WTC11 (cell line): ENCODE measurements at places on chromosomes 3 and 15.

DNA sequence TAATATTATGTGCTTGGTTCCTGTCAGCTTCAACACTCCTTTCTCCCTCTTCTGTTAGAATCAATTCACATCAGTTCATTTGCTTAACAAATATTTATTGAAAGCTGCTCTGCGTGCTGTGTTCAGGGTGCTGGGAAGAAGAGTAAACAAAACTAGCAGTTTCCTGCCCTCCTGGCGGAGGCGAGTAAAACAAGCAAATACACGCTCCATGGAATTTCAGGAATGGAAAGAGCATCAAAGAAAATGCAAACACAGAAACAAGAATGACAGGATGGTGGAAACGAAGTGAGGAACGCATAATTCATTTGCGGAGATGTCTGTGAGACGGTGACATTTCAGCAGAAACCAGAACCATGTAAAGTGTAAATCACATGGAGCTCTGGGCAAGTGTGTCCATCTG lies 49.4 kb upstream of the SPTSSB start:
- no peaks in the 10 kb centered on the region; the same call in none of the 2 replicates for H3K27me3 ChIP-seq
- DNase-seq = peak; percentile 30
- peaks cover 29% of the 10 kb centered on the region for H3K4me1 ChIP-seq
- H3K36me3 ChIP-seq = peaks cover 38% of the 10 kb centered on the region
- peak overlapping the region; percentile 94 for H3K27ac ChIP-seq

DNA sequence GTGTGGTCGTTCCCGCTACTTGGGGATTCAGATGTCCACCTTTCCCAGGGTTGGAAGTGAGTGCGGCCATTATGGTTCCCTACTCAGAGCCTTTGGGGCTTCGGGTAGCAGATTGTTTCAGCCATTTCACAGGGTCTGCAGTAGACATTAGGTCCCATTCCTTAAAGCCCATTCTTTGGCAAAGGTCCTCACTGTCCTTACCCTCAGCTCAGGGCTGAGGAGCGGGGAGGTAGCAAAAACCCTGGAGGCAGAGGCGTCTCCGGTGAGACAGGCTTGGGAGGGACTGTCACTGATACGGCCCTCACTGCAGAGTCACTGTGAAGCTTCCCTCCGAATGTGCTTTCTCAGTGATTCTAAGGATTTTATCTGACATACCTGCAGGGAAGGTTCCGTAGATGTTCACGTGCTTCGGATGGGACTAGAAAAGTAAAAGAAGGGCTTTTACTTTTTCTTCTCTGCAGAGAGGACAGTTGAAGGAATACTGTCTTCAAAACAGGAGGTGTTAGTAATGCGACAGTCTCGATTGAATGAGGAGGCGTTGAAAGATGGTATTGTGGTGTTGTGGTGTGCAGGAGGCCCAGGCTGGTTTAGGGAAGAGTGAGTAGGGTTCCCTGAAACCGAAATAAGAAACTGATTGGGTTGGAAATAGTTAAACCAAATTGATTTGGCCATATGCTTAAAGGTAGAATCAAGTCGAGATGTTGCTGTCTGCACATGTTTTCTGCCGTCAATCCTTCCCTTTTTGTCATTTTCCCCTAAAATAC lies 630 bp downstream of the ATP6V1A start:
- H3K36me3 ChIP-seq = no peaks in the 10 kb centered on the region
- peak overlapping the region; percentile 100 for H3K27ac ChIP-seq
- H3K4me3 ChIP-seq = peak overlapping the region; percentile 98
- DNase-seq = no peak
- peaks cover 39% of the 10 kb centered on the region for H3K4me1 ChIP-seq

- no peaks in the 10 kb centered on the region for H3K36me3 ChIP-seq
- no peak overlapping the region for H3K27ac ChIP-seq
- H3K27me3 ChIP-seq = no peaks in the 10 kb centered on the region; the same call in 1 of the 2 replicates
- H3K4me1 ChIP-seq = peaks cover 3% of the 10 kb centered on the region
These were observed 61.5 kb upstream of the FNDC3B start for GRCh38 chr3:171977860-171978259.

DNA sequence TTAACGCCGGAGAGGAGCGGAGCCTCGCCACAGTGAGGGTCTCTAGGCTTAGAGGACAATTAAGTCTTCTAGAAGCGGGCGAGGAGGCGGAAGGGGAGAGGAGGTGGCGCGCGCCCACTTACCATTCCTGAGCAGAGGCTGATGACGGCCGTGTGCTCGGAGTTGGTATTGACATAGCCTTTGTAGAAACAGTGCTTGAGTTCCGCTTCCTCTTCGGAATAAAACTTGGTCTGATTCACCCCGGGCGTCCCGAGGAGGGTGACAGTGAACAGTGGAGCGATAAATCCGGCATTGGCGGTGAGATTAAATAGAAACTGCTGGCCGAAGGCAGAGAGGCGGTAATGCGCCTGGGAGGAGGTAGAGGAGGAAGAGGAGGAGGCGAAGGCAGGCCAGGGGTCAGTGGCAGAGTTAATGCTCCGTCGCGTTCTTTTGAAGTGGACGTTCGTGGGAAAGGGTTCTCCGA lies 1.3 kb downstream of the ADAMTS9 start:
- peak overlapping the region; percentile 87 for H3K4me3 ChIP-seq
- peak overlapping the region; percentile 60 for H3K27ac ChIP-seq
- H3K36me3 ChIP-seq = no peaks in the 10 kb centered on the region
- DNase-seq = peak; percentile 20
- peaks cover 90% of the 10 kb centered on the region for H3K27me3 ChIP-seq

- H3K4me1 ChIP-seq = peaks cover 7% of the 10 kb centered on the region
- no peak for DNase-seq
- no peak overlapping the region for H3K27ac ChIP-seq
- peaks cover 15% of the 10 kb centered on the region for H3K36me3 ChIP-seq
- H3K27me3 ChIP-seq = no peaks in the 10 kb centered on the region
These were observed 220.9 kb upstream of the LRRFIP2 start for GRCh38 chr3:37395286-37395685.

DNA sequence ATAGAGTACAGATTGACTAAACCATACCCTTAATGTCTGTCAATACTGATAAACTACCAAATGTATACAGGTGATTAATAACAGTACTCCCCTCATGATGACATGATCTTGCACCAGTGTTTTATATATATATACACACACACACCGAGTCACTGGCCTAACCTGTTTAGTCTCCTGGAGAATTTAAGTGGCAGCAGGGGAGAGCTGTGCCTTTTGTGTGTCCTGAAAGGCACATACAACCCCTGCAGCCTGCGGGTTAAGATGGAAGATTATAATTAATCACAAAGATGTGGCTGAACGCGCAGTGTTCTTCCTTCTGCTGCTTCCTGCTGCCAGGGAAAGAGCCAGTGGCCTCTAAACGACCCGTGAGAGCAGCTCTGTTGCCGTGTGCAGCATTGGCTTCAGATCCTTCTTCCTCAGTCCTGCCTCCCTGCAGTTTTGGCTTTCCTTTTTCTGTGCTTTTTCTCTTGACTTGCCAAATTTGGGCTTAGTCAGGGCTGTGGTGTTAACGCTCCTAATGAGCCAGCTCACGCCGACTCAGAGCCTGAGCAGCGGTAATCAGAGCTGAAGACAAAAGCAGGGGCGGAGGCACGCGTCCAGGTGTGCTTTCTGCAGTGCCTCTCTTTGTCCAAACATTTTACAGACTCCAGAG lies 42.5 kb upstream of the UBE3A start:
- peak overlapping the region; percentile 84 for H3K27ac ChIP-seq
- peak overlapping the region; percentile 33 for H3K4me3 ChIP-seq
- peak; percentile 42 for DNase-seq
- peaks cover 7% of the 10 kb centered on the region for H3K27me3 ChIP-seq
- H3K4me1 ChIP-seq = peaks cover 25% of the 10 kb centered on the region
- no peaks in the 10 kb centered on the region for H3K36me3 ChIP-seq

GRCh38 chr3:146091397-146091796 lies 69.6 kb downstream of the PLOD2 start:
- peaks cover 2% of the 10 kb centered on the region for H3K36me3 ChIP-seq
- no peak overlapping the region for H3K4me3 ChIP-seq
- H3K4me1 ChIP-seq = peaks cover 6% of the 10 kb centered on the region; the same call in 1 of the 2 replicates
- H3K27ac ChIP-seq = no peak overlapping the region

DNA sequence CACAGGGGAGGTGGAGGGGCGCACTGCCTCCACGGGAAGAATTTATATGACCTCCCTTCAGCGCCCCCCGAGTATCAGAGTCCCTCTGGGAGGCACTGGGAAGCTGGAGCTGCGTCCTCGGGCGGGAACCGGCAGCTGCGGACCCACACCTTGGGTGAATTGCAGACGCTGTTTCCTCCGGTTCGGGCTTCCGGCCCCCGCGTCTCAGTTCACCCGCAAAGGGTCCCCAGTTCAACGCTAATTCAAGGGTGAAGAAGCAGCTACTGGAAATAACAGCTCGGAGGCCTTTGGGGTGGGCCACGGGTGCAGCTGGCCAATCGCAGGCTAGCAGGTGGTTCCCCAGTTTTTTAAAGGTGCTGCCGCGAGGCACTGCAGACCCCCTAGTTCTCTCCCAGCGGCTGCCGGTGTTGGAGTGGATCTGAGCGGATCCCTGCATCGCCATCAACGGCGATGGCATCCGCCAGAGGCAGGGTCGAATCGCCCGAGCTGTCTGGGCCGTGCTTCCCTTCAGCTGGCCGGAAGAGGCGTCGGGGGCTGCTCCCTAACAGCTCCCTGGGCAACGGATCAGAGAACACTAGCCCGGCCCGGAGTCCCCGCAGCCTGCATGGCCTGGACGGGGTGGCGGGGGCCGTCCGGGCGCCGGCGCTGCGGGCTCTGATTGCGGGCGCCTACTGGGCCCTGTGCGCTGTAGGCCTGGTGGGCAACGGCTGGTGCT lies 19.4 kb upstream of the ADAMTS7 start:
- no peak overlapping the region for H3K4me3 ChIP-seq
- DNase-seq = no peak
- H3K4me1 ChIP-seq = peaks cover 6% of the 10 kb centered on the region
- no peak overlapping the region for H3K27ac ChIP-seq
- no peaks in the 10 kb centered on the region for H3K27me3 ChIP-seq
- no peaks in the 10 kb centered on the region for H3K36me3 ChIP-seq

DNA sequence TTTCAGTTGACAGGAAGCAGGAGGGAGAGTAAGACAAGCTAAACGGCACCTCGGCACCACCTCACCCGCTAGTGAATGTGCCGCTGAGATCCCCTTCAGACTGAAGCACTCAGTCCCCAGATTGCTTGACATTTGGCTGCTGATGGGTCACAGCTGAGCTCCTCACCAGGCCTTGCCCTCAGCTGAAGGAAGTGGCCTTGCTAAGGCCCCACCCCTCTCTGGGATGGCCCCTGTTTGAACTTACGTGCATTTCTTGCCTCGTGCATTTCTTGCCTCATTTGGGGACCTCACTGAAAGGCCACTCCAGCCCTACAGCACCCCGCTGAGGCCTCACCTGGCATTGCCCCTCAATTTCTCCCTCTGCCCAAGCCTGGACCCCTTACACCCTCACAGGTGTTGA lies 39.8 kb downstream of the EOGT start:
- peaks cover 9% of the 10 kb centered on the region for H3K4me1 ChIP-seq
- H3K27ac ChIP-seq = no peak overlapping the region; the same call in 1 of the 2 replicates
- no peaks in the 10 kb centered on the region for H3K27me3 ChIP-seq
- peak; percentile 27 for DNase-seq
- H3K36me3 ChIP-seq = peaks cover 15% of the 10 kb centered on the region

DNA sequence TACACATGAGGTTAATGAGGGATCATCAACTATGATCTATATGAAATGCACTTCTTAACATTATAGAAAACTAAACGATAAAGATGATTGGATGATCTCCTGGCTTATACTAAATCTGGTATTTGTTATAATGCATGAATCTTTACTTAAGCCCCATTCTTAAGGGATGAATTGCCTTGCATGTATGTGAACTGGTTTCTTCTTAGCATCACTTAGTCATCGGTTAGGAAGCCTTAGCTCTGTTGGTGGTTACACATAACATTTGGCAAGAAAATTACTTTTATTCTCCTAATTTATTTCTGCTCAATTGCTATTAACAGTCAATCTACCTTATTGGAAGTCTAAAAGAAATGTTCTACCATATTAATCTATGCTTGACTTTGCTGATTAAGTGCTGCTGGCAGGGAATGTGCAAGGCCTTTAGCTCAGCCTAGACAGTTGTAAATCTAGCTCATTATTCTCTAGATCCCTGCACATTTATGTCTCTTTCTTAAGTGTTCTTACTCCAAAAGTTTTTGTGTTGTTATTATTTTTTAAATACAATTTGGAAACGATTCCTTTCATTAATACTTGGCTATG lies 356.0 kb downstream of the ZPLD1 start:
- H3K27ac ChIP-seq = no peak overlapping the region
- no peaks in the 10 kb centered on the region for H3K36me3 ChIP-seq
- no peak overlapping the region for H3K4me3 ChIP-seq
- no peak for DNase-seq
- H3K27me3 ChIP-seq = no peaks in the 10 kb centered on the region
- peaks cover 23% of the 10 kb centered on the region for H3K4me1 ChIP-seq

- H3K36me3 ChIP-seq = peaks cover 6% of the 10 kb centered on the region; the same call in 1 of the 2 replicates
- no peaks in the 10 kb centered on the region for H3K27me3 ChIP-seq
- no peak for DNase-seq
- H3K4me1 ChIP-seq = 0 out of 2 replicates have a peak, but pooled peaks cover 2% of the 10 kb centered on the region
- H3K4me3 ChIP-seq = no peak overlapping the region
These were observed 231.5 kb downstream of the ALCAM start for GRCh38 chr3:105598042-105598796.

- H3K4me1 ChIP-seq = peaks cover 12% of the 10 kb centered on the region; the same call in 1 of the 2 replicates
- DNase-seq = no peak
- peaks cover 5% of the 10 kb centered on the region; the same call in 1 of the 2 replicates for H3K36me3 ChIP-seq
- no peaks in the 10 kb centered on the region for H3K27me3 ChIP-seq
- no peak overlapping the region for H3K4me3 ChIP-seq
- no peak overlapping the region for H3K27ac ChIP-seq
These were observed 15.2 kb upstream of the ICE2 start for GRCh38 chr15:60494108-60494507.

DNA sequence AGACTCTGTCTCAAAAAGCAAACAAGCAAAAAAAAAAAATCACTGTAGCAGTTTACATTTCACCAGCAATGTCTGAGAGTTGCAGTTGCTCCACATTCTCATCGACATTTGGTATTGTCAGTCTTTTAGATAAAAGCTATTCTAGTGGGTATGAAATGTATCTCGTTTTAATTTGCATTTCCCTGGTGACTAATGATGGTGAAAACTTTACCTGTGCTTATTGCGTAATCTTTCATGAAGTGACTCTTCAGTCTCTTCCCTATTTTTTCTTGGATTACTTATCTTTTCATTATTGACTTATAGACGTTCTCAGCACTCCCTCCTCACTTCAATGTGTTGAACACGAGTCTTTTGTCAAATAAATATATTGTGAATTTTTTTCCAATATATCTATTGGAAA lies 37.2 kb upstream of the CLSTN2 start:
- H3K36me3 ChIP-seq = no peaks in the 10 kb centered on the region; the same call in none of the 2 replicates
- no peak for DNase-seq
- H3K27me3 ChIP-seq = no peaks in the 10 kb centered on the region
- no peaks in the 10 kb centered on the region for H3K4me1 ChIP-seq
- H3K27ac ChIP-seq = no peak overlapping the region

DNA sequence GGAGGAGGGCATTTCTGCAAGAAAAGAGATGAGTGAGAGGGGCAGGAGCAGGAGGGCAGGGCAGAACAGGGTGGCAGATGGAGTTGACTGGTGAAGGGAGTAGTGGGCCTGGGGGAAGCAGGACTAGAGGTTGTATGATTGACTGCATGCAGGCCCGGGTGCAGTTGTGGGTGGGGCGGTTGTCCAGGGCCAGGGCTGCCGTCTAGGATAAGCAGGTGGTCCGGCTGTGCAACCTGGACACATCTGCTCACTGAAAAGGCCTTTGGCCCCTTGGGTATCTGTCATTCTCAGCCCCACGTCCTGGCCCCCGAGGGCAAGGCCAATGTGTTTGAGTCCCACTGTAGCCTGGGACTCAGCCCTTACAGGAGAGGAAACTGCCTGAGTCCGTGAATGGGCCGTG lies 25.4 kb downstream of the ALS2CL start:
- no peaks in the 10 kb centered on the region; the same call in 1 of the 2 replicates for H3K36me3 ChIP-seq
- H3K27ac ChIP-seq = no peak overlapping the region; the same call in 1 of the 2 replicates
- H3K27me3 ChIP-seq = no peaks in the 10 kb centered on the region; the same call in 1 of the 2 replicates
- peak; percentile 8 for DNase-seq

GRCh38 chr3:129958755-129959154 lies 15.8 kb upstream of the TRH start:
- H3K36me3 ChIP-seq = no peaks in the 10 kb centered on the region
- H3K27ac ChIP-seq = no peak overlapping the region
- H3K27me3 ChIP-seq = peaks cover 30% of the 10 kb centered on the region
- H3K4me3 ChIP-seq = no peak overlapping the region
- H3K4me1 ChIP-seq = no peaks in the 10 kb centered on the region
